ENCODE measurements at places on chromosomes 6 and 20.

DNA sequence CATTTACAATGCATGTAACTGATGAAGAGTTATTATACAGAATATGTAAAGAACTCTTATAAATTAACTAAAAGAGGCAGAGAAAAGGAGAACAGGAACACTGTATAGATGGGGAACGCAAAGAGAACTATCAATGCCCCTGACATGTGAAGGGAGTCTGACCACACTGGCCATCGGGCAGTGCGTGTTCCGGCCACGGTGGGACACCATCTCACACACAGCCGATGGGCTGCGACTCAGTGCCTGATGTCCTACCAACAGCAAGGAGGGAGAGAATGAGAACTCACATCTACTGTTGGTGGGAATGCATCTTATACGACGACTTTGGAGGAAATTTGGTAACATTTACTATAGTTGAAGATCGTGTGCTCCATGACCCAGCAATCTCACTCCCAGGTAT, 15.5 kb upstream of the RAMACL start:
- no peak for DNase-seq

- no peak for DNase-seq
Observed at GRCh38 chr6:150667977-150668716, 68.5 kb downstream of the PLEKHG1 start.

DNA sequence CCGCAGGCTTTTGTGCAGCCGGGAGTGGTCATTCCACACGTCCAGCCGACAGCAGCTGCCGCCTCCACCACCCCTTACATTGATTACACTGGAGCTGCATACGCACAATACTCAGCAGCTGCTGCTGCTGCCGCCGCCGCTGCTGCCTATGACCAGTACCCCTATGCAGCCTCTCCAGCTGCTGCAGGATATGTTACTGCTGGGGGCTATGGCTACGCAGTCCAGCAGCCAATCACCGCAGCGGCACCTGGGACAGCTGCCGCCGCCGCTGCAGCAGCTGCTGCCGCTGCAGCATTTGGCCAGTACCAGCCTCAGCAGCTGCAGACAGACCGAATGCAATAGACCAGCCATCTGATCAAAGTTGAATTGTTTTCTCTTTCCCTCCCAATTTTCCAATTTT, 10.6 kb downstream of the RBM24 start:
- no peak for DNase-seq

GRCh38 chr6:9834233-9834632, 580.6 kb downstream of the TFAP2A start:
- no peak for DNase-seq

GRCh38 chr20:38143646-38144554, 21.2 kb downstream of the TGM2 start:
- no peak for DNase-seq
